ENCODE measurements at places on chromosomes 3 and 15.

GRCh38 chr15:45326741-45327140, 51.6 kb downstream of the GATM start:
- no peak for DNase-seq

- no peak for DNase-seq
These were observed 193.5 kb downstream of the C3orf38 start for GRCh38 chr3:88343264-88343663.

DNA sequence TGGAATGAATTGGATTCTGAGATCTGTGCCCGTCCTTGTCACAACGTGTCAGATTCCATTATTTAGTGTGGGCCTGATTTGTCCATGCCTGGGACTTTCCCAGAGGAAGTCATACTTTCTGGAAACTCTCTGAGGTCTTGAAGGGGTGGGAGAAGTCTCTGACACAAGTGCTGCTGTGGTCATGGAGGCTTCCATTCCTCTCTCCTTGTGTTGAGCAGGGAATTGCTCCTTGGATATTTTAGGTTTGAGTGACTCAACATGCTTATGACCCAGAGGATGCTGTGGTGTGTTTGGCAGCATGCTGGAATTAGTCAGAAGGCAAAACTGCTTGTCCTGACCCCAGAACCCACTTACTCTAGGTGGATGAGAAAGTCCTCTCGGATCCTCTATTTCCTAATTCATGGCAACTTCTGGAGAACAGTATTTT, 132.1 kb downstream of the LPP start:
- DNase-seq = no peak

DNA sequence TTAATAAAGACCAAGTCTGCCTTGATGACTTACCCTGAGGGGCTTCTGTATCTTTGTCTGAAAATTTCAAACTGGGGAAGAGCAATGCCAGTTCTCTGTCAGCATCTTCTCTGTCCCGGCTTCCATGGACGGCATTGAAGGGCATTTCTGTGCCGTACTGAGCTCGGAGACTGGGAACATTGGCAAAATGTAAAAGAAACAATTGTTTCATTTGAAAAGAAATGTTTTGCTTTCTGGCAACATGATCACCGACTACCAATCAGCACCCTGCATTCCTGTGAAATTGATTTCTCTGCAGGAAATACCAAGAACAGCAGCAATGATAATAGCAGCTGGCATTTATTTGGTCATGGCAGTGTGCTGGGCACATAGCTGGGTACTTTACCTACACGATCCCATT, 26.2 kb downstream of the NME9 start:
- no peak for DNase-seq

- DNase-seq = no peak
These were observed 14.9 kb downstream of the C3orf33 start for GRCh38 chr3:155791190-155791589.

DNA sequence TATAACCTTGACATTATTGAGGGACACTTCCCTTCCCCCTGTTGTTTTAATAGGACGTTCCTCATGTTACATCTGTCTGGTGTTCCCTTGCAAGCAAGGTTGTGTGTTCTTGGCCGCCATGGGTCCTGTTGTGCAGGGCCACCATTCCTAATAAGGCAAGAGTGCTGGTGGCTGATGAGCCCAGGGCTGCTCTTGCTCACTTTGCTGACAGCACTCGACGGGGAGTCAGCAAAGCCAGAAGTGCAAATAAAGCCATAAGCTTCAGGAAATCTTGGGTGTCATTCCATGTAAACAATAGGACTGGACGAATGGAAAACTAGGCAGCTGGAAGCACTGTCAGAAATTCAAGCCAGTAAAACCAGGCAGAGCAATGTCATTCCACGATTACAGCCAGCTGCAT, 75.8 kb downstream of the SQOR start:
- DNase-seq = no peak

- DNase-seq = no peak
These were observed 106.1 kb downstream of the WDR76 start for GRCh38 chr15:43932907-43933306.

All from activated CD4-positive, alpha-beta T cell treated with anti-CD3 and anti-CD28 coated beads, Interleukin-2, amount 50 U/mL, for 4 hours (primary cell).